ENCODE measurements at places on chromosomes 4 and X.

DNA sequence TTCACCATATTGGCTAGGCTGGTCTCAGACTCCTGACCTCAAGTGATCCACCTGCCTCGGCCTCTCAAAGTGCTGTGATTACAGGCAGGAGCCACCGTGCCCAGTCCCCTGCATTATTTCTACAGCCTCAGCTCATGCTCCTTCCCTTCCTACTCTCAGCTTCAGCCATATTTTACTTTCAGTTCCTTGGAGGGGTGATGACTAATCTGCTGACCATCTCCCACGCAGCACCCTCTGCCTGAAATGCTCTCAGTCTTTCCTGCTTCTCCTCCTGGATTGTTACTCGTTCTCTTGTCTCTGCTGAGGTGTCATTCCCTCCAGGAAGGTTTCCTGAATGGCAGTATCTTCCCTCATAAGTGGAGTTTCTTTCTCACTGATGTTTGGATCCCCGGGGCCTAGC, 63.3 kb downstream of the MOSPD2 start:
- peak; percentile 11 for DNase-seq

GRCh38 chr4:72325215-72325614, 243.8 kb downstream of the ADAMTS3 start:
- no peak for DNase-seq

DNA sequence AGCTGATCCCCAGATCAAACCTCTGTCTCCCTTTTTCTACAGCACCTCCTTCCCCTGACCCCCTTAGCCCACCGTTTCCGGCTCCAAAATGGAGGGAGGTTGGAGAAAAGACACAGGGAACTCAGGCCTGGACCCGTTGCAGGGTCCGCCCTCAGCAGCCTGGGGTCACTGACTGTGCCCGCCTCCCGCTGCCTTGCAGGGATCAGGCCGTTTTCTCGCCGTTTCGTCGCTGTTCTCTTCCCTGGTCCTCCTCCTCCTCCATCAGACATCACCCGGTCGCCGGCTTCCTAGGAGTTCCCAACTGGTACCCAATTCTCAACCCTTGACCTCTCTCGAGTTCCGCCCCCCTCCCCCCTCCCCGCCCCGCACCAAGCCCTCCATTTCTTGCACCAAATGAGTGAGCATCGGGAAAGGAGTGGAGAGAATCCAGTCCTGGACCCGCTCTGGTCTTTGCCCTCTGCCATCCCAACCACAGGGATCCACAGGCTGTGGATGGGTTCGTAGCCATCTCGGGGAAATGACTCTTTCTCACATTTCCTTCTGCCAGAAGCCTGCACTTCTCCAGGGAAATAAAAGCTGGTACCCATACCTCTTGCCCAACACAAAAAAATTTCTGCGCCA, 493 bp downstream of the TCEAL5 start:
- no peak for DNase-seq

GRCh38 chr4:180106122-180106521, 2137.1 kb upstream of the TENM3 start:
- no peak for DNase-seq

- no peak for DNase-seq
These were observed 2.8 kb upstream of the TLR8 start for GRCh38 chrX:12903646-12904045.

Measured in SW480 (cell line).